Activated T-cell treated with anti-CD3 and anti-CD28 coated beads, Interleukin-2, amount 50 U/mL, for 72 hours (primary cell): ENCODE measurements at places on chromosomes 5 and 9. TPM values are rescaled to one million over a fixed set of nuclear protein-coding genes. Genes with fewer than 3 reads are reported as not detected.

DNA sequence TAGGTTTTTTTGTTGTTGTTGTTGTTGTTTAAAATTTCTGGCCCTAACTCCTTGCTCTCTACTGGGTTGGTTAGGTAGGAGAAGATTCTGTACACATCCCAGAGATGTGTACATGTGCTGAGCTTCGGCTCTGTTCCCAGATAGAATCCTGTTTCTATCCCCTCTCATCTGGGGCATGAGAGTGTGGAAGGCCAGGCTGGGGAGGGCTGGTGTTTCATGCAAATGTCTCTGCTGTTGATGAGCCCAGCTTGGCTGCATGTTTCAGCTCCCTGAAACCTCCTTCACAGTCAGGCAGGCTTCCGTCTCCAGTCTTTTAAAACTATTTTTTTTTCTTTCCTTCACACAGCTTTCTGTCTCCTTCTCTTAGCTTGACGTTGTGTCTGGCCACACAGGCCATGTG, 526.9 kb upstream of the KLF4 start:
- DNase-seq: no peak

GRCh38 chr5:90949469-90950358, 391.1 kb downstream of the ADGRV1 start:
- no peak for DNase-seq

The OCLN gene
- 0.62 TPM for total RNA-seq

GRCh38 chr9:131960311-131960710, 119.4 kb downstream of the MED27 start:
- no peak for DNase-seq

The CHSY3 gene
- total RNA-seq: not detected

DNA sequence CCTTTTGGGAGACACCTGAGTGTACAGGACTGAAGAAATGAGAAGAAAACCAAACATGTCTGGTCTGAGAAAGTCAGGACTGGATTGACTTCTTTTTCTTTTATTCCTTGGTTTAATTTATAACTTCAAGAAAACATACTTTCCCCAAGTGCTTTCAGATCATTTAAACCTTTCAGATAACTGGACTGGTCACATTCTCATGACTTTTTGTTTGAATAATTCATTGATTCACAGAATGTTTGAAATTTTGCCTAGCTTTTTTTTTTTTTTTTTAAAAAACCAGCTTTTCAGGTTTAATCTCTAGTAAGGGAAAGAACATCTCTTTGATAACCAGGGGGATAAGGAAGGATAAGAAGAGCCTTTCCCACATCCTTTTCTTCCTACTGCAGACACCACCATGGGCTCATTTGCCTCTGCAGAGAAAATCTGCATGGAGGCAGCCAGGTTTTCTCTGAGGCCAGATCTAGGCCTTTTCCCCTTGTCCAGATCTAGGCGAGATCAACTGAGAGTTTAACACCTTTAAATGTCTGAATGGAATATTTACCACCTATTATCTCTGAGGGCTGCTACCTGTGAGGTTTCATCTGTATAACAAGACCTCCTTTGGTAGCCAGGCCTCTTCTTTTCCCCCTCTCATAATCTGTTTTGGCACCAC, 45.0 kb upstream of the SLC28A3 start:
- no peak for DNase-seq

DNA sequence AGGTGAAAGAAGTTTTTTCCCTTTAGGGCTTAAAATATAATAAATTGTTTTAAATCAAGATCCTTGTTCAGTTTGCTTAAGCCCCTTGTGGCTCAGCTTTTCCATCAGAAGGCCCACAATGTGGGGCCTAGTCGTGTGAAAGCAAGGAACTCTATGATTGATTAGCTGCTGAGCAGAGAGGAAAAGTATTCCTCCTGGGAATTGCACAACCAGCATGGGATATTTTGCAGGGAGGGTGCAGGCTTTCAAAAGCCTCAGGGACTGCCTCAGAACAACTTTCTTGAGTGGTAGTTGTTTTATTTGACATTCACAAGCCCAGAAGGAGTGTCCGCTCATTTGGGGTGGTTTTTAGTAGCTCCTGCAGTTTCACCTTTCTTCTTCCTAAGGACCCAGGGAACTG, 19.8 kb downstream of the TTC23L start:
- DNase-seq: no peak

GRCh38 chr5:64831996-64832395, 63.3 kb downstream of the CWC27 start:
- no peak for DNase-seq

DNA sequence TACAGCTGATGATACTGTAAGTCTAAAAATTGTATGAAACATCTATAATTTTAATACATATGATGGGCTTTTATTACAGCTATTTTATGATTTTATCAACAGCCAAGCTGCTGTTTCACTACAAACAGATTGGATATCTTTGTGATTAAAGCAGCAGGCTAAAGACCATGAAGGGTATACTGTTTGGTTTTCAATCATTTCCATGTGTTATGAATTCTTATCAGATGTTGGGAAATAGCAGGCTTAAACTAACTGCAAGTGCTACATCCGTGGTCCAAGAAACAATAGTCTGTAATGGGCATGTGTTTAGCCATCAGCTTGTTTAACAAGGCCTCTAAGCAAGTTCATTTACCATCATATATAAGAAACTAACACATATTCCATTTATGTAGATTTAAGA, 107.5 kb downstream of the CWC27 start:
- no peak for DNase-seq

- DNase-seq: no peak
Observed at GRCh38 chr5:40071870-40072269, 607.8 kb upstream of the PTGER4 start.

The MYOT gene
- total RNA-seq: not detected

GRCh38 chr5:5980538-5980895, 397.8 kb downstream of the MED10 start:
- no peak for DNase-seq

The SPATA31E1 gene
- total RNA-seq: not detected

- no peak for DNase-seq
Observed at GRCh38 chr5:10248378-10249260, 1.1 kb downstream of the ATPSCKMT start.

DNA sequence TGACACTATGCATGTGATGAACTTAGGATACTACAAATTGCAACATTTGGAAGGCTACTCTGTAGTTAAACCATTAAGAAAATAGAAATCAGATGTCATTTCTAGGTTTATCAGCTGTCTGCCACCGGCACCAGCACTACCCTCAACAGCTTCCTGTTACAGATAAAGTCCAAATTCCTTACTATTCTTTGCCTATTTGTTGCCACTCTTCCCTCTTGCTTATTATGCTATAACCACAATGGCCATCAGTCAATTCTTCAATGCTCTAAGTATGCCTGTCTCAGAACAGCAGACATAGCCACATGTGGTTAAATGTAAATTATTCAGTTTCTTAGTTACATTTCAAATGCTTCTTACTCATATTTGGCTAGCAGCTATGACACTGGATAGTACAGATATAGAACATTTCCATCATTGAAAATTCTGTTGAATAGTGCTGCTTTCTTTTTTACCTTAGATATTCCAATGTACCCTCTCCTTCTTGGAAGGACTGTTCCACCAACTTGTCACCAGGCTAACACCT, 21.0 kb downstream of the DHX29 start:
- DNase-seq: no peak

The CSF2 gene
- total RNA-seq: 31.1 TPM

The DIRAS2 gene
- total RNA-seq: not detected

- peak; percentile 42 for DNase-seq
Observed at GRCh38 chr9:33297432-33297831, 7.1 kb downstream of the NFX1 start.

The PCDHA9 gene
- not detected for total RNA-seq

- DNase-seq: peak; percentile 79
Observed at GRCh38 chr5:176542135-176542595, 5.0 kb upstream of the RNF44 start.

DNA sequence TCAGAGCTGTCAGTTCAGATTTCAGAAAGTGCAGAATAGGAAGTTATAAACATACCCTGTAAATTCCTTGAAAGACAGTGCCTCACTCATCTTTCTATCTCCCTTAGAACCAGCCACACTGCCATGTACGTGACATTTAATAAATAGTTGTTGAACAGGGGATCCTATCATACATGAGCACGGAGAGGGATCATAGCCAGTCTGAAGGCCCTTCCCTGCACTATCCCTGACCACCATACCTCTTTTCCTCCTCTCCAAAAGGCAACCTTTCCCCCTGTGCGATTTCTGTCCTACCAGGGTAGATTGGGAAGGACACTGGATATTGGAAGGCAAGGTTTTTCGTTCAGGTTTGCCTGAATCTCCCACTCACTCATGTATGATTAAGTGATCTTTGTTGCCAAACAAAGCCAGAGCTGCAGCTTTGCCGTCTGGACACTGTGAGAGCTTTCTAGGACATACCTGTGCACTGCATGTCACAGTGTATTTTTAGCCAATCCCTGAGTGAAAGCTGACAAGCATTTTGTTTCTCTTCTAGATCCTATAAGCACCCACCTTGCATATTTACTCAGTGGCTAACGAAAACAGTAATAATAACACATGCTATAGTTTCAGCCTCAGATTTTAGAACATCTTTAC, 986.5 kb upstream of the WWC1 start:
- DNase-seq: no peak

DNA sequence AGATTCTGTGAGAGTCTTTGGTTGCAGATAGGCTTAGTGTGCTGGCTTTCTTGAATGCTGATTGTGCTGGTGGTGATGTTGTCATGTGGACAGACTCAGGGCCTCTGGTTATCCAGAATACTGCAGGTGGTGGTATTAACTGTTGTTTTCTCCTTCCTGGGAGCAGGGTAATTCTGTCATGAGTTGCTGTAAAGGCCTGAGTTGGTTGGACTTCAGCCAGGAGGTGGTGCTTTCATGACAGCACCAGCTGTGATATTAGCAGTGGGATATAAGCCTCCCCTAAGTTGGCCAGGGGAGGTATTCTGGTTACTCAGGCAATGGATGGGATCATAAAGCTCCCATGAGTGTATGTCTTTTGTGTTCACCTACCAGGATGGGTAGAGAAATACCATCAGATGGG, 16.4 kb upstream of the RNF180 start:
- no peak for DNase-seq

The ITGA2 gene
- 0.79 TPM for total RNA-seq

- no peak for DNase-seq
Observed at GRCh38 chr9:81529556-81530193, 159.7 kb downstream of the TLE1 start.

The AK1 gene
- 37.7 TPM for total RNA-seq

GRCh38 chr5:125465703-125466102, 719.3 kb upstream of the ZNF608 start:
- no peak for DNase-seq

DNA sequence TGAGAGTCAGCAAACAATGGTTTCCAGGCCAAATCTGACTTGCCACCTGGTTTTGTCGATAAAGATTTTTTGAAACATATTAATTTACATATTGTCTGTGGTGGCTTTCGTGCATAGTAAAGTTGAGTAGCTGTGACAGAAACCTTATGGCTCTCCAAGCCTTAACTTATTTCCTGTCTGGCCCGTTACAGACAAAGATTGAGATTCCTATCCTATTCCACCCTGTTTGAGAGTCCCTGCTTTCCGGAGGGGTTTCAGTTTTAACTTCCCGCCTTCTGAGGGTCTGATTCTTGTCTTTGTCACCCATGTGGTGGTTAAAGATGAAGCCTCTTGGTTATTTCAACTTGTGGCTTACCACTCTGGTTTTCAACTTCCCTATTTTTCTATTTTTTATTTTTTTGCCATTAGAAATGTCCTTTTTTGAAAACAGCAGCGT, 11.4 kb downstream of the OTULIN start:
- DNase-seq: no peak
